IPS-NIHi11 (cell line): ENCODE measurements at places on chromosomes 3 and 15.

DNA sequence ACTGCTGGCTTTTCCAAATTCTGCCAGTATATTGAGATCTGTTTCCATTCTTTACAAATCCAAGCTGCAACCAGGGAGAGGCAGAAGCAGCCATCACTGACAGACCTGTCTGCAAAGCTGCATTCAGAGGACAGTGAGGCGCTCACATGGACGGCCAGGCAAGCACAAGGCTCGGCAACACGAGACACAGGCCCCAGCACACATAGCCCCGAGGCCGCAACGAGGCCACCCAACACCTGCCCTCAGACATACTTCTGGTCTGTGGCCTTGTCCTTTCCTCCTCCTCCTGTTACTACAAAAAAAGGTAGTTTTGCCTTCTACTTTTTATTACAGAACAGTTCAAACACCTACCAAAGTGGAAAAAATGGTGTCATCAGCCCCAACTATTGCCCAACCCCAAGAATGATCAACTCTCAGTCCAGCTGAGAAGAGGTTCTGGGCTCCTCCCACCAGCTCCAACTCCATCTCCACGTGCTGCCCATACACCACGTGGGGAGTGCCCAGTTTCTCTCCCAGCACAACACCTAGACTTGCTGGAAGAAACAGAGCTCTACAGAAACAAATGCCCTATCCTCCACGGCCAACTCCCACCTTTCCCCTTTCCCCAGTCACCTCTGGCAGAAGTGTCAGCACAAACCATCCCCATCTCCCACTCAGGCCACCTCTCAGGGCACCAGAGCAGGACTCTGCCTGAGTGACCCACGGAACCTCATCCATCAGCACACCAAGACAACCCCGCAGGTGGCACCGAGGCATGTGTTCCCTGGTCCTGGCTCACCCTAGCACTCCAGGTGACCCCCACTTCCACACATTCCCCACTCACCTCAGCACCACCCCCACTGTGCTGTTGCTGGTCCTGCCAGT is 7.4 kb downstream of the ZXDC start:
- DNase-seq: no peak

DNA sequence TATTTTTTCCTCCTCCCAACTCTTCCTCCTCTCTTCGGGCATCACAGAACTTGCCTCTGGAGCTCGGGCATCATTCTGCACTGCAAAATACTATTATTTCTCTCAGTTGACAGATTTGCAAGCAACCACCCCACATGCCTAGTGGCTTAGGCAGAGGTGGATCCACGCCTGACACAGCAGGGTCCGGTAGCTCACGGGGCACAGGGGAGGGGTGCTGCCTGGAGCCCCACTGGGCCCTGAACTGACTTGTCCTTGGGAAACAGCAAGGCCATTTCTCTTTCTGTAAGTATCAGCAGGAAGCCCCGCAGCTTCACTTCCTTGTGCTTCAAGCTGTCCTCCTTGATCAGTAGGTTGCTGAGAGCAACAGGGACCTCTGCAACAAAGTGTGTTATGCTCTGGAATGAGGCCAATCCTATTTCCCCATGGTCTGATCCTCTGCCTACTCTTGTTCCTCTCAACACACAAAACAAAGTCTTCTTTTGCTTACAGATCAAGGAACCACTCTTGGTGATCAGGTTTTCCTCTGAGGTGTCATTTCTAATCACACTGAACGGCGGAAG is 69.1 kb downstream of the FAM174B start:
- no peak for DNase-seq

DNA sequence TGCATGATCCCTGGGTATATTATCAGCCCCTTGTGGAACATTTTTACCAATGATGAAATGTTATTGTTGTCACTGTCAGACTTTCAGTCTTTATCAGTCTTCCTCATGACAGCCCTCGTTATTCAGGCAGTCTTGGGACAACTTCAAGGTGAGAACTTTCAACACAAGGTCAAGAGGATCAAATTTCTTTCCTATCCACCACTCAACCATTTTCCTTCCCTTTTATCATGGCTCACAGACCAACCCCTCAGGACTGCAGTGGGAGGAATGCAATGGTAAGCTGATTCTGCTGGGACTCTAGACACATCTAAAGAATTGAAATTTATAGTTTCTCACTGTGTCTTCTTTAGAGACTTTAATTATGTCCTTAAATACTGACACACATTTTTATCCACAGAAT is 107.0 kb upstream of the LSAMP start:
- DNase-seq: no peak

DNA sequence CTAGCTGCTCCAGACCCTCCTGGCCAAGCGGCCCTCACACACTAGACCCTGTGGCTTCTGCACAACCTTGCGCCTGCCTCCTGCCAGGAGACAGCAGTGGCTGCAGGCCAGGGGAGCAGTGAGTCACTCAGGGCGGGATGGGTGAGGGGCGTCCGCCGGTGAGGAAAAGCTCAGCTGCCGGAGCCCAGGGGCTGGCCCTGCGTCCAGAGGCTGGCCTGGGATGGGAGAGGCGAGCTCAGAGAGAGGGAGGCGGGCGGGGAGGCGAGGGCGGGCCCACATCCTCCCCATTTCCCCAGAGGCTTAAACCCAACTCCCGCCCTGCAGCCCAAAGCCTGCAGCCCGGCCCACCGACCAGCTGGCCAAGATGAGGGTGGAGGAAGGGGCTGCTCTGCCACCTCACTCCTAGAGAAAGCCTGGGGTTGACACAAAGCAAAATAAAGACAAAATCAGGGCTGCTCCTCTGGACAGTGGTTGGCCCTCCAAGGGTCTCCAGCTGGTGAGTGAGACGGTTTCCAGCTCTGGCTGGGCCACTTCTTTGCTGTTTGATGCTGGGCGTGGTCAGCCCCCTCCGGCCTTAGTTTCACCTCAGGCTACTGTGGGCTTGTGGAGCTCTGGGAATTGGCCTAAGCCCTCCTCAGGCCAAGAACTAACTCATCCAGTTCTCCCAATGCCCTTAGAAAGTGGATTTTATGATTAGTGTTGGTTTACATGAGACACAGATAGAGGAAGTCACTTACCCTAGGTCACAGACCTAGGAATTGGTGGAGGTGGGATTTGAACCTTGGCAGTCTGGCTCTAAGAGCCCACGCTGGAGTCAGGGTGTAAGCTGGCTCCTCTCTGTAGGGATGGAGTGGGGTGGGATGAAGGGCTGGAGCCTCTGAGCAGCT is 50.6 kb downstream of the IQSEC1 start:
- peak; percentile 75 for DNase-seq

DNA sequence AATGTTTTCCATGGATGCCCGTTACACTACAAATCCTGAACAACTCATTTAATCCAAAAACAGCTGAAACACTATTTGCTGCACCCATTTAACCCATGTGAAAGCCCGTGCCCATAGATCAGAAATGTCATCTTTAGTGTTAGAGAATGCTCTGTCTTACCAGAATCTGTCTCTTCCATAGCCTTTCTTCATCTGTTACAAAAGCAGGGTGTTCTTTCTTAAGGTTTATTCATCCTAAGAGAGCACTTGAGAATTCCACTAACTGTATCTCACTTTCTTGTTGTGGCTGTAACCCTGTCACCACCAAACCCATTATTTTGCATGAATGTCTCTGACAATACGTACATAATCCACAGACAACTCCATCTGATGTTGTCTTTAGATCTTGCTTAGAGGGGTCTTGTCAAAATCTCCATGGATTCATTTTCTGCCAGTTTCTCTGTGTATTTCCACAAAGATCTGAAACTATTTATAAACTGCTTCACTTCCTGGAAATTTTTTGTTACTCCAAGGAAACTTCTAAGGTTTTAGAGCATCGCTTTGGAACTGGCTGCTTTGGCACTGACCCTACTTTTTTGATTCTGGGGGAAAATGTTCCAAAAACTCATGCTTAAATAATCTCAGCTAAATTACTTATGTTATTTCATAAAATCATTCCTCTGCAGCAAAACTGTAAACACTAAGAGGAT is 167.8 kb upstream of the CCDC54 start:
- DNase-seq: no peak

DNA sequence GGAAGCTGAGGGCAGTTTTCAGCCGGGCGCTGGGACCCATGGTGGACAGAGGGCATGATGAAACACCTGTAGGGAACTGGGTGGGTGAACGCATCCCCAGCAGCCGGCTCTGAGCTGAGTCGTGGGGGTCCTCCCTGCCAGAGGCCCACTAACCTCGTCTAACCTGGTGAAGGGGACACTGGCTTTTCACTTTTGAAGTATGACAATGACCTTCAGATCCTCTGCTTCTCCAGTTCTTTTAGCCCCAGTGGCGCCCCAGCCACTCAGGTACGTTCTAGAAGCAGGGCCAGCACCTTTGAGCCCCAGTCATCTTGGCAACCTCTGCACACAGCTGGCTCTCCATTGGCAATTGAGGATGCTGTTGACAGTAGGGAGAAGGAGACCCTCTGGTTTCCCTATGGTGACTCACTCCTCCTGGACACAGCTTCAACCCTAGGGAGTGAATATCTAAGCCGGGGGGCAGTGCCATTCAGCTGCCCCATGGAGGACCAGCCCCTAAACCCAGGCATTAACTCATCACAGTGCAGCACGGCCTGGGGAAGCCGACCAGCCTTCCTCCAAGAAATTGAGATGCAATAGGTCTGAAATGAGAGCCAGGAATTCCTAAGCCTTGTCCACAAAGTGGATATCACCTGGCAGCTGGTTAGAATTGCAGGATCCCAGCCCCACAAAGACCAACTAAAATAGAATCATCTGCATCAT is 46.1 kb downstream of the CMTM6 start:
- no peak for DNase-seq

- no peak for DNase-seq
Measured at GRCh38 chr3:147422601-147423536, 13.7 kb downstream of the ZIC1 start.

DNA sequence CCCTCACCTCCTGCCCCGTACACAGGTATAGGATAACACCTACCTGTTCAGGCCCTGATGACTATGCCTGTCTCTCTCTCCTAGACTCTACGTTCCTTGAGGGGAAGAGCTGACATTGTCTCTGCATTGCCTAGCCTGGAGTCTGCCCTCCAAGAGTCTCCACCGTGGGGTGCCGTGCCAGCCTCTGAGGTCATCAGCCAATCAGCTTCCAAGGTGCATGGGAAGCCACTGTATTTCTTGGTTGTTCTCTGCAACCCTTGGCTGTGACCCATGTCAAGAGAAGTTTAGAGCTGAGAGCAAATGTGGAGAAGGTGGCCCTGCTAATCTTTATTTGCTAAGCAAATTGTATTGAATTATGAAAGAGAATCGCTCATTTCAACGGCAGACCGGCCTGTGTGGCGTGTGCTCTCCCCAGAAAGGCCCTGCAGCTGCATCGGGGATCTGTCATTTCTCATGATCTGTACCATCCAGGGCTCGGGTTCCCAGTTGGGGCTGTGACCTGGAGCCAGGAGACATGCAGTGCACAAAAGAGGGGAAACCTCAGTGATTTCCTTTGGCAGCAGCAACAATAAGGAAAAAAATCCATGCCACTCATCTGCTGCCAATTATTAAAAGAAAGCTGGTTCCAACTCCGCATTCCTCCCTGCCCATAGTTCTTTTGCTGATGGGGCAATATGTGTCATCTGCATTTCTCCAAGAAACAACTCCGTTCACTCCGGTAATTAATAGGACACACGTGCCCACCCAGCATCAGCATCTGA is 182.2 kb downstream of the MEGF11 start:
- no peak for DNase-seq

GRCh38 chr3:138638641-138639040 is 30.1 kb downstream of the FAIM start:
- DNase-seq: no peak

- no peak for DNase-seq
Measured at GRCh38 chr3:115397433-115397832, 225.9 kb upstream of the GAP43 start.

DNA sequence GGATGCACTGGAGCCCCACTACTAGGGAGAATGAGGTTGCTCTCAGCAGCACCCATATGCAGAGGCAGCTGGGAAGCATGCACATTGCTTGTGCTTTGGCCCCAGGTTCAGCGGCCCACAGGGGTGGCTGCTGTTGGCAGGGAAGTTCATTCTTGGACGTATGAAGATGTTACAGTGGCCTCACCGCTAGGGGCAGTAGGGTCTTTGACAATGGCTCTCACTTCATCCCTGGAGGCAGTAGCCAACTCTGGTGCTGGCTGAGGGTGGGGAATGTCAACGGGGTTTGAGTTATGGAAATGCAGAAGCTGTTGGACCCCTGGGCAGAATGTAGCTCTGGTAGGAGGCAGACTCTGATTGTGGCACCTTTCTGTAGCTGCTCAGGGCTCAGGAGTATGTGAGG is 279.9 kb downstream of the SCAPER start:
- peak; percentile 11 for DNase-seq

DNA sequence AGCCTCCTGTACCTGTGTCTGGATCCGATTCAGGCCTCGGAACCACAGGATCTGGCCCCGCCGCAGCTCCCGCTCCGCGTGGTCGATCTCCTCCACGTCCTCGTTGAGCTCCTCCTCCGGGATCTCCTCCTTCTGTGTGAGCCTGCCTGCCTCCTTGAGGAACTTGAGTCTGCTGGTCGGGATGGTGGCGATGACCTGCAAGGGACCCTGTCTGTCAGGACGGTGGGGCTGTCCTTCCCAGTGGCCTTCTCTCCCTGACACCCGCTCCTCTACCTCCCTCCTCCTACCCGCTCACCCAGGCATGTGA is 17.2 kb upstream of the SEC13 start:
- DNase-seq: no peak

DNA sequence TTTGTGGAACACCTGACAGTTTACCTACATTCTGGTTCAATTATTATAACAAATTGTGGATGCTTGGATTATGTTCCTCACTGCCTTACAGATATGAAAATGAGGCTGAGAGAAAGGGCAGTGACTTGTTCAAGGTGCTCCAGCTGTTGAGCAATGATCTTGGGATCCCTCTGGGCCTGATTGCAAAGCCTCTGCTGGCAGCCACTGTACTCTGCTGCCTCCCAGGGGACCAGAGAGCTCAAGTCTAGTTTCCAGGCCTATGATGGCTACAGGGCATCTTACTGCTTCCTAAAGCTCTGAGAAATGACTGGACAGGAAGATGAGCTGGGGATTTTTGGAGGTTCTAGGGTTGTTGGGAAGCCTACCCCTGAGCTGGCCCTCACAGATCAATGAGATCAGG is 2.3 kb upstream of the SHC4 start:
- DNase-seq: no peak

GRCh38 chr3:60186359-60186758 is 1064.9 kb downstream of the FHIT start:
- DNase-seq: no peak

DNA sequence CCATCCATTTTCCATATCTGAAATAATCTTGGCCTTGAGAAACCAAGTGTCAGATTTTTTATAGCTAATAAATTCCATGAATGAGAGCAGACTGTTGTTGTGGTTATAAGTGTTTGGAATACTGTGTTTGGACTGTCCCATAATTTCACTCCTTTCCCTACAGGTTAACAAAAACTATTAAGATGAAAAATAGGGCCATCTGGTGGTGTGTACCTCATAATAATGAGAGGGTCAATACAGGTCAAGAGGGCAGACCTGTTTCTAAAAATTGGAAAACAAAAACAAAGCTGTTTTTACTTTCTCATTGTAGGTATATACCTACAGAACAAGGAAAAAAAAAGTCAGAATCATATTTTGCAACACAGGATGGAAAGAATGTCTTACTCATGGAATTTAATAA is 553.8 kb upstream of the SGO1 start:
- DNase-seq: no peak

GRCh38 chr15:88699861-88700260 is 61.0 kb downstream of the ISG20 start:
- DNase-seq: no peak
